ENCODE measurements at places on chromosomes 2 and 18.

- DNase-seq = no peak
Observed at GRCh38 chr2:120224256-120224655, 1.1 kb upstream of the TMEM185B start.

DNA sequence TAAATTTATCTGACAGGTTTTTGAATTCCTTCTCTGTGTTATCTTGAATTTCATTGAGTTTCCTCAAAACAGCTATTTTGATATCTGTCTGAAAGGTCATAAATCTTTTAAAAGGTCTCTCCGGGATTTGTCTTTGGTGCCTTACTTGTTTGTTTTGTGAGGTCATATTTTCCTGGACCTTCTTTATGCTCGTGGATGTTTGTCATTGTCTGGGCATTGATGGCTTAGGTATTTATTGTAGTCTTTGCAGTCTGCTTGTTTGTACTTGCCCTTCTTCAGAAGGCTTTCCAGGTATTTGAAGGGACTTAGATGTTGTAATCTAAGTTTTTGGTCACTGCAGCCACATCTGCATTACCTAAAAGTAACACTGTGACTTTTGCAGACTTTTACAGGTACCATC is 355.2 kb downstream of the PARD3B start:
- DNase-seq = no peak

GRCh38 chr18:44766450-44766849 is 85.8 kb downstream of the SETBP1 start:
- no peak for DNase-seq

DNA sequence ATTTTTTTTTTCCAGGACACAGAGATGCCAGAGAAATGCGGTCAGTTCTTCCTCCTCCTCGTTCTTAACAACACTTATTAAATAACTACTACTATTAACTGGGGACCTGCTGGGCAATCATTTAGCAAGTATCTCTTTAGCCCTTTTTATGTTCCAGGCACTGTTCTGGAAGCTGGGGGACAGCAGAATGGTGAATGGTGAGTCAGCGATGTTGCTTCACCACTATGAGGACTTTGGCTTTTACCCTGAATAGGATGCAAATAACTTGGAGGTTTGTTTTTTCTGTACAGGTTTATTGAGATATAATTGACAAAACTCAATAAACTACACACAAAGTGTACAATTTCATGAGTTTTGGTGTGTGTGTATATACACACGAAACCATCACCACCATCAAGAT is 179.9 kb upstream of the MSH6 start:
- no peak for DNase-seq

DNA sequence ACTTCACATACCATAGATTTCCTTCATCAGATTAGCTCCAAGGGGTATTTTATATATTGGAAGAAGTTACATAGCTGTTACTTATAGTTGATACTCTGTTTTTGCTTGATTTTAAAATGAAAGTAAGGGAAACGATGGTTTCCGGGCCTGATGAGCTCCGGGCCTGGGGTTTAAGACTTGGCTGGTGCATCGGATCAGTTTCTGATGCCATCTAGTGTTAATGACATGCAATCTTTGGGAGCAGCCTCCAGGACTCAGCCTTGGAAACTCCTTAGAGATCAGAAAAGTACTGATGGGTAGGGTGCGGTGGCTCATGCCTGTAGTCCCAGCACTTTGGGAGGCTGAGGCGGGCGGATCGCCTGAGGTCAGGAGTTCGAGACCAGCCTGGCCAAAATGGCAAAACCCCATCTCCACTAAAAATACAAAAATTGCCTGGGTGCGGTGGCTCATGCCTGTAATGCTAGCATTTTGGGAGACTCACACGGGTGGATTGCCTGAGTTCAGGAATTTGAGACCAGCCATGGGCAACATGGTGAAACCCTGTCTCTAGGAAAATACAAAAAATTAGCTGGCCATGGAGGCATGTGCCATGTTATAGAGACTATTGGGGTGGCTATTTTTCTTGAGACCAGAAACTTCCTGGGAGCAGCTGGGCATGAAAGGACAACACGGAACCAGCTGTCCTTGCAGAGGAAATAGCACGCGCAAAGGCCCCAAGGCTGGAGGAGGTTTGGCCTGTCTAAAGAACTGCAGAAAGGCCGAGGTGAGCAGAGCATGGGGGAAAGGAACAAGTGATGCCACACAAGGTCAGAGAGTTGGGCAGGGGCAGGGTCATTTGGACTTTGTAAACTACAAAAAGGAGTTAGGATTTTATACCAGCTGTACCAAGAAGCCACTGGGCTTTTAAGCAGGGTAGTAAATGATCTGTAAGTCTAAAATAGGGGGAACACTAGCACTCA is 46.9 kb upstream of the CNOT11 start:
- DNase-seq = peak; percentile 44

GRCh38 chr2:85319796-85320195 is 8.0 kb downstream of the TGOLN2 start:
- DNase-seq = no peak

GRCh38 chr2:84492571-84492970 is 23.7 kb upstream of the DNAH6 start:
- no peak for DNase-seq

- peak; percentile 99 for DNase-seq
Observed at GRCh38 chr2:96148410-96149217, 3.4 kb upstream of the DUSP2 start.

DNA sequence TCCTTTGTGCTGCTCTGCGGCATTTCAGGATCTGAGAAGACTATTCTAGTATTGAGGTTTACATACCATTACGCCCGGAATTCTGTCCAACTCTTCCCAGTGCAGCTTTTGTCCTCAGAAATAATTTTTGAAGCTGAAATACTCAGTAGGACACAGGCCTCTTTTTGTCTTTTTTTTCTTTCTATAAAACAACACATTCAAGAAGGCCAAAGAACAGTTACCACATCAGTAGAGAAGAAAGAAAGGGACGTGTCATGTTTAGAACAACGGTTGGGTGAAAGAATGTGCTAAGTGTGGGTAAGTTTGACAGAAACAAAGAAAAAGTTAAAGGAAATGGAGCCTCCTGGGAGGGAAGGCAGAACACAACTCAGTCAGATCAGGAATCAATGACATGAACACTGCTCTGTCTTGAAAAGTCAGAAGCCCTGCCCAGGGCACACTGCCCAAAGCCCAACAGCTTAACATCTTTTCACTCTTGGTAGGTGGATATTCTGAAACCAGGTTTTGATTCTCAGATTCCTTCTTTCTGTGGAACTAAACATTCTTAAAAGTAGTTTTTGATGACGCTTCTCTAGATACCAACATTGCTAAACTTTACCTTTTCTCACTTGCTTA is 198.6 kb upstream of the CWC22 start:
- DNase-seq = no peak

DNA sequence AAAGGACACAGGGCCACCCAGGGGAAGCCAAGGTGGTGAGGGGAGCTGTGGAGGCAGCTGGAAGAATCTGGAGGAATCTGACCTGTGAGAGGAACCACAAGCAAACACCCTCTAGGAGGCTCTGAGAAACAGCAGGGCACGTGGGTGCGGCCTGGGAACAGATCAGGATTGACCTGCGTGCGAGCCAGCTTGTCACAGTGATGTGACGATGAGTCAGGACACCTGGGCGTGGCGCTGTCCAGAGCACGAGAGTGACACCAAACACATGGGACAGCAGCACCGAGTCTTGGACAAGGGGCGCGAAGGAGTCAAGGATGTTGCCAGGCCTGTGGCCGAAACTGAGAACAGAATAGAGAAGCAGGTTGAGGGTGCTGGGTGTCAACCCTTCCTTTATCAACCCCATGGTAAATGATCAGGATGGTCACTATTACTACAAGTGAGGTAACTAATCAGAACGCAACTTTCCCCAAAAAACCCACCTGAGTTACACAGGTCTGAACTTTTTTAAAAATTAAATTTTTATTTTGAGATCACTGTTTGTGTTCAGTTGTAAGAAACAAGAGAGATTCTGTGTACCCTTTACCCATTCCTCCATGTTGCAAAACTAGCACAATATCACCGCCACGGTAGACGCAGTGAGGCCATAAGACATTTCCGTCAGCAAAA is 637 bp upstream of the SFT2D3 start:
- no peak for DNase-seq

- DNase-seq = peak; percentile 70
Observed at GRCh38 chr2:171247741-171248662, 87.3 kb upstream of the TLK1 start.

- no peak for DNase-seq
Observed at GRCh38 chr2:48346124-48346536, 183.8 kb upstream of the STON1 start.

DNA sequence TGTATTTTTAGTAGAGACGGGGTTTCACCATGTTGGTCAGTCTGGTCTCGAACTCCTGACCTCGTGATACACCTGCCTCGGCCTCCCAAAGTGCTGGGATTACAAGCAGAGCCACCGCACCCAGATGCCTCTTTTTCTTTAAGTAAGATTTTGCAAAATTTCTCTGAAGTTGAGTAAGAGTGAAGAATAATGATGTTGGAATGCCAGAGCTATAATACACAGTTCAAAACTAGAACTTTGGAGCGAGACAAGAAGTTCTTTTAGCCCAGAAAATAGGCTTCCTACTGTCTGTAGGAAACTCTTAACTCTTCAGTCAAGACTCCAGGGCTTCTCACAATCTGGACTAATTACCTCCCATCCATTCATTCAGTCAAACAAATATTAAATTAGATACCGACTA is 51.4 kb downstream of the MARCHF4 start:
- DNase-seq = no peak

DNA sequence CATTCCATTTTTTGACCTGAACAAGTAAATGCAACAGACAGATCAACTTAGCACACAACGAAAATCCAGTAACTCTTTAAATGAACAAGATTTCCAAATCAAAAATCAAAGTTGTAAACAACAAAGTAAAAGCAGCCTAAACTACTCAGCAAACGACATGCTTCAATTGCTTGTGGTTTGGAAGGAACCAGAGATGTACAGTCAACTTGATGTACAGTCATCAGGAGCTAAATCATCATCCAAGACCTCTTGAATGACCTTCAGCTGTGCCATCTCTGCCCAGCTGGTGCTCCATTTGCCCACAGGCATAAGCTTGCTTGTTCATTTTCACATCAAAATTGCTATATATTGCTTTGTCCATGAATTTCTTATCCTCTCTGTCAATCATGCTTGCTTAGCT is 109.8 kb downstream of the UPP2 start:
- no peak for DNase-seq

GRCh38 chr2:190843890-190844699 is 36.5 kb upstream of the GLS start:
- no peak for DNase-seq

GRCh38 chr18:80241919-80242777 is 5.2 kb downstream of the PARD6G start:
- DNase-seq = no peak

DNA sequence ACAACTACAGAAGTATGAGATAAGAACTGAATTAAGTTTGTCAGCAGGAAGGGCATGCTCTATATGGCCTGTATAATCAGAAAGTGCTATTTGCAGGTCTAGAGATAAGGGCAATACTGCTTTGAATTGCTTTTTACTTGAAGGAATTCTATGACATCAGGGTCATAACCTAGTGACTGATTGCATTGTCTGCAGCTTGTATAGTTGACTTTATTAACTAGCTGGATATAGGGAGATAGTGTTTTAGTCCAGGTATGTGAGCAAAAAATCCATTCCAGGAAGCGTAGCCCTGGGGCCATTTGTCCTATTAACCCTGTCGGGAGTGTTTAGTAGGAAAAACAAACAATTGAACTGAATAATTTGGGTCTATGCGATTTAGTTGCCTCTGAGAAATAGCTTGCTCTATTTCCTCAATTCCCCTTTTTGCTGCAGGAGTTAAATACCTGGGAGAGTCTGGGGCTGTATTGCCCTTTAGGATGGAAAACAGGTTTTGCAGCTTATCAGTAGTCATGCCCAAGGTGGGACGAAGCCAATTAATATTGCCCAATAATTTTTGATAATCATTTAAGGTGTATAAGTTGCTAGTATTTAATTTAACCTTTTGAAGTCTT is 30.0 kb downstream of the HTR2B start:
- no peak for DNase-seq
